BJ (cell line): ENCODE measurements at places on chromosomes 3 and 15. TPM values are rescaled to one million over a fixed set of nuclear protein-coding genes. Genes with fewer than 3 reads are reported as not detected.

Gene NMNAT3
- polyA plus RNA-seq = 0.38 and 0.61 TPM in 2 replicates

DNA sequence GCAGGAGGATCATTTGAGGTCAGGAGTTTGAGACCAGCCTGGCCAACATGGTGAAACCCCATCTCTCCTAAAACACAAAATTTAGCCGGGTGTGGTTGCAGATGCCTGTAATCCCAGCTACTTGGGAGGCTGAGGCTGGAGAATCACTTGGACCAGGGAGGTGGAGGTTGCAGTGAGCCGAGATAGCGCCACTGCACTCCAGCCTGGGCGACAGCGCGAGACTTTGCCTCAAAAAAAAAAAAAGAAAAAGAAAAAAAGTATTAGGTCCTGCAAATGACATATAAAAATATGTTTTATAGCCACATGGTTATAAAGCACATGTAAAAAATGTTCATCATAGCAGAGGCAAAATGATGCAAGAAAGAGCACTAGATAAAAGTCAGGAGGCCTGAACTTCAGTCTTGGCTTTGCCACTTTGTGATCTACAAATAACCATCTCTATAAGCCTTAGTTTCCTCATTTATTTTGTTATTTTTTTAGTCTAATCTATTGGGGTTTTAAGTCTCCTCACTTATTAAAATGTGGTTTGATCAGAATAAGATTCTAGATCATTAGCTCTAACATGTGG, 4.9 kb downstream of the SLC12A6 start:
- DNase-seq = no peak

- no peak for DNase-seq
These were observed 64.5 kb downstream of the ZNF148 start for GRCh38 chr3:125310623-125311081.

DNA sequence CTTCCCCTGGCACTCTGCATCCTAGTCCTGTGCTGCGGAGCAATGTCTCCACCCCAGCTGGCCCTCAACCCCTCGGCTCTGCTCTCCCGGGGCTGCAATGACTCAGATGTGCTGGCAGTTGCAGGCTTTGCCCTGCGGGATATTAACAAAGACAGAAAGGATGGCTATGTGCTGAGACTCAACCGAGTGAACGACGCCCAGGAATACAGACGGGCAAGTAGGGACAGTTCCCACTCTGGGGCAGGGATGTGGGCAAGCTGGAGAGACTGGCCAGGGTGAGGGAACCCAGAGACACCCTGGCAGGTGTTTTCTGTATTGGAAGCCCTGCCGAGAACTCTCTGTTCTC, 247 bp downstream of the FETUB start:
- DNase-seq = no peak

DNA sequence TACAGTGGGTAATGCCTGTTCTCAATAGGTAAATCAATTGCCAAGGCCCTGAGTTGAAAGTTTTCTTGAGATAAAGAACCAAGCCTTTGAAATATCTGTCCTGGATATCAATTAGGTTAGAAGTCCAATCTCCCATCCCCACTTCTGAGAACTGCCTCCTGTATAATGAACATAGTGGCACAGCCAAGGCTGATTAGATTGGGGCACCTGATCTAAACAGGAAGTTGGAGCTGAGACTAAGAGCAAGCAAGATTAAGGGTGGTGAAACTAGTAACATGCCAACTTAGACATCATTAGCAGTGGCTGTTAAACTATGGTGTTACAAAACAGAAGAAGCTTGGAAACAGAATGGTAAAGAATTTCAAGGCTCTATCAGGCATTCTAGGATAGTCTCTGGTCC, 137.7 kb upstream of the TMEM108 start:
- DNase-seq = no peak

DNA sequence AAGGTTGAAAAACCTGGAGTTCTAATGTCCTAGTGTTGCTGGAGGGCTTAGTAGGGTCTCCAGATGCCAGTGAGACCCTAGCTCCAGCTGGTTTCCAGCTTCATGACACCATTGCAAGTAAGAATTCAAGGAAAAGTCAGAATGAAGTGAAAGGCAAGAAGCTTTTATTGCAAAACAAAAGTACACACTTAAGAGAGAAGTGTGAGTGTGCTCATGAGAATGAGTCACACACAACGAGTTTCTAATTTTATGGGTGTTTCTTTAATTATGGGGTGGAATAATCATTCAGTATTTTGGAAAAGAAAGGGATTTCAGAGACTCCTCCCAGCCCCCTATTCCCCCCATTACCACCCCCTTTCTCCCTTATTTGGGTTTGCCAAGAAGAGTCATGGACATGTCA, 24.6 kb upstream of the ZNF502 start:
- DNase-seq = no peak

GRCh38 chr15:89107984-89108383, 19.7 kb downstream of the ABHD2 start:
- no peak for DNase-seq

DNA sequence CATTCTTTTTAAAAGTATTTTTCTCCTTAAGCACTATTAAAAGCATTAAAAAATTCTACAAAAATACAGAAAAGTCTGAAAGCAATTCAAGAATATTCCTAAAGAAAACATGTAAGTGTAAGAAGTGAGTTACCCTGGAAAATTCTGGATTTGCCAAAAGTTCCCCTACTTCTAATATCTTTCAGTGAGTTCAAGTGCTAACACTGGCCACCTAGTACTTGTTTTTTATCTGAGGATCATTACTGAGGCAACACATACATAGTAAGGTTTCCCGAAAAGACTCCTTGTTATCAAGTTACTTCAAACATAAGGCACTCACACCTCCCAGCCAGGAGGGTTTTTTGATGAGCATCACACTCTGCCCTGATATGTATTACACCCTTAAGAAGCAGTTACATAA, 158.4 kb downstream of the TIGIT start:
- DNase-seq = no peak

Gene GCHFR
- polyA plus RNA-seq = 2.5 and 3.1 TPM in 2 replicates

DNA sequence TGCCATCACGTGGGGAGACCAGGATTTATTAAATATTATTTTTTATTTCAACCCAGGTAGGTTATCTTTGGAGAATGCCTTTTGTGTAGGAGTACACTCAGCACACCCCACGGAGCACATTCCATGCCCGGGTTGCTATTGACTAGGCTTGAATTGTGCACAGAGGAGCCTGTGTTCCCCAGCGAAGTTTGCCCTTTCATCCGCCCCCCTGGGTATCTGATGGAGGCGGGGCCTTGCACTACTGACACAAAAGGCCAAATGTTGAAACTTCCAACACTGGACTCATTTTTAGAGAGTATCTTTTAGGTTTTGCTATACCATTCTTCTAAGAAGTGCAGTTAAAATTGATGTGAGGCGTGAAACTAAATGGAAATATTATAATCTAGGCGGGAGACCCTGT, 39.3 kb upstream of the PPP4R2 start:
- DNase-seq = no peak

GRCh38 chr3:23815879-23816278, 10.1 kb downstream of the UBE2E1 start:
- no peak for DNase-seq

- DNase-seq = no peak
These were observed 31.8 kb downstream of the LPP start for GRCh38 chr3:188185717-188186251.

- no peak for DNase-seq
These were observed 127.4 kb upstream of the GOLIM4 start for GRCh38 chr3:168223085-168223484.

Gene ACKR4
- polyA plus RNA-seq = 26.7 and 42.8 TPM in 2 replicates

Gene CCR3
- not detected in 2 replicates for polyA plus RNA-seq

DNA sequence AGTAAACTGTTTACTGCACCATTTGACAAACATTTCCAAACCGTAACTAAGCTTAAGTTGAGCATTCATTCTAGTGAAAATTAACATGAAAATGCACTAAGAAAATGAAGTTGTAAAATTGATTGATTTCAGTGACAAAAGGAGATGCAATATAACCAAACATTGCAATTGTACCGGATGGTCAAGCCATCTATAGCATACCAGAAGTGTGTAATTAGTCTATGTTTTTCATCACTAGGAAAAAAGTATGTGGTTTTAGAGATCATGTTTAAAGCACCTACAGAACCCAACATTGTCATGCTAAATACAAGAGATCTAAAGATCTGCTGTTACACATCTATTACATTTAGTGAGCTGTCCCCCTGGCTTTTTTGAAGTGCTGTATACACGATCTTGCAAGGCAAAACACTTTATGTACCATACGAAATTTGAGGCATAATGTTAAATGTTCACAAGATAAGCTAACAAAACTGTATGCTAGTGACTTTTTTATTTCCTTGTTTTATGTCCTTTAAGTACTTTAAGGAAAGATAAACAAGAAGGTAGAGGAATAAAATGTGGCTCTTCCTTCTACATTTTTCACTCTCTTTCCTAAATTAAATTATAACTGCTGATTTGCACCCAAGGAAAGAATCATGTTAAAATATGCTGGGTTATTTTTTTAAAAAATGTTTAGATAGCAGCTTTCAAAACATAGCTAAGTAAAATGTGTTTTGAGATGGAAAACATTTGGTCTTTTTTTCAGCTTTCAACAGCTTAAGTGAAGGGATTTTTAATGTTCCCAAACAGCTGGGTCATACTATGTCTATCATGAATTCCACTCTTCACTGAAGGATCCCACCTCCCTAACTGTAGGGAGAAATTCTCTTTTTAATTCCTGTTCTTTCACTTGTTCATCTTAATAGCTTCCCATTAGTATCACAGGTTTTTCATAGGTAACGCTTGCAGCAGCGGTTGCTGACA, 498.0 kb downstream of the MECOM start:
- DNase-seq = no peak

Gene ALDH1A3
- polyA plus RNA-seq = 1.1 TPM in 2 replicates

Gene VWA5B2
- polyA plus RNA-seq = not detected in 2 replicates

Gene GMPPB
- 19.0 and 30.0 TPM in 2 replicates for polyA plus RNA-seq
